ENCODE measurements at places on chromosomes 11 and 22. TPM values are rescaled to one million over a fixed set of nuclear protein-coding genes. Genes with fewer than 3 reads are reported as not detected.

The CDC45 gene
- total RNA-seq = not detected

The ART1 gene
- total RNA-seq = 2.4 TPM

The GAL3ST1 gene
- 19.9 TPM for total RNA-seq

The LMO2 gene
- total RNA-seq = 8.4 TPM

DNA sequence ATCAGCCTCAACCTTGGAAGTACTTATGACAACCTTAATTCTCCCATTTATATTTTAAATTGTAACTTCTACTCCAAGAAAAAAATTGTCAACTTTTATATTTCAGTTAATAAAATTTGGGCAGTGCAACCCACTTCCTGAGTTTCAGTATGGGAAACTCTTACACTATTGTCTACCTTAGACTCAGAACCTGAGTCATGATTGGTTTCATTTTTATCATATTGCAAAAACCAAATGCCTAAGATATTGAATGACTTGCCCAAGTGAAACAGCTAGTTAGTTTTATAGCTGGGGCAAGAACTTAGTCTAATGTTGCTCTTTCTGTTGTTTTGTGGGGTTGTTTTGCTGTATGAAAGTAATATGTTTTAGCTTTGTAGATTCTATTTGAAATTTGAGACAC, 334.0 kb upstream of the ARHGAP42 start:
- DNase-seq = no peak

- DNase-seq = no peak
These were observed 1.4 kb downstream of the CDKN1C start for GRCh38 chr11:2883979-2884815.

DNA sequence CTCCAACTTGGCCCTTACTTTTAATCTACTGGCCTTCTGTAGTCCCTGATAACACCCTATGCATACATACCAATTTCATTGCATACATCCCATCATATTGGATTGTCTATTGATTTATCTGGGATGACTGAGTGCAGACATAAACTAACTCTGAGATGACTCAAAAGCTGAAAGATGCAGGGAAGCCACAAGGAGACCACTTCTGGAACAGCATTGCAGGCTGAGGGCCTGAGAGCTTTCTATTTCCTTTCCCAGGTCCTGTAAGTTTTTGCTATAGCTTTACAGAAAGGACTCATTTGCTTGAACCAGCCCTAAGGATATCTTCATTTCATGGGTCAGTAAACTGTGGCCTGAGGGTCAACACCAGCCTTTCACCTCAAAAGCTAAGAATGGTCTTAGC, 15.1 kb upstream of the SPON1 start:
- no peak for DNase-seq

- no peak for DNase-seq
These were observed 1.7 kb downstream of the FERMT3 start for GRCh38 chr11:64208086-64208795.

GRCh38 chr11:44775985-44776446, 49.3 kb downstream of the TSPAN18 start:
- no peak for DNase-seq

- no peak for DNase-seq
These were observed 27.5 kb downstream of the KIRREL3 start for GRCh38 chr11:126973051-126973450.

DNA sequence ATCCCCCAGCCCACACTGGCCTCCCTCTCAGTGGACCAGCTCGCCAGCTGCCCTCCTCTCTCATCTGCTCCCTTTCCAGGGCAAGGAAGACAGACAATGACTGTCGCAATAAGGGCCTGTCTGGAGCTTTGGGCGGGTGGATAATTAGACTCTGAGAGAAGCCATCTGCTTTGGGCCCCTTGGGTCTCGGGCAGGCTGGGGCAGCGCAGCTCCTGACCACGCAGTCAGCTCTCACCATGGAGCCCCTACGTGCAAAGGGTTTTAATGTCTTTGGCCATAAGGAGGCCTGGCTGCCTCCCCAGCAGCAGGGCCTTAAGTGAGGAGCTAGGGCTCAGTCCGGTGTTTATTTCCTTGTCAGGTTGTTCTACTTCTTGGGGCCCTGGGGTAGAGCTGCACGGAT, 153.9 kb downstream of the CHST1 start:
- DNase-seq = no peak

- DNase-seq = no peak
These were observed 135.2 kb downstream of the MAML2 start for GRCh38 chr11:96207459-96208449.

- DNase-seq = no peak
These were observed 320 bp downstream of the CLTCL1 start for GRCh38 chr22:19291218-19291579.

Measured in tibial nerve (tissue), 4 donors.